Prostate gland (tissue), 2 donors: ENCODE measurements at places on chromosomes 13 and 19.

GRCh38 chr13:26971990-26972887, 199.4 kb downstream of the USP12 start:
- DNase-seq: no peak

DNA sequence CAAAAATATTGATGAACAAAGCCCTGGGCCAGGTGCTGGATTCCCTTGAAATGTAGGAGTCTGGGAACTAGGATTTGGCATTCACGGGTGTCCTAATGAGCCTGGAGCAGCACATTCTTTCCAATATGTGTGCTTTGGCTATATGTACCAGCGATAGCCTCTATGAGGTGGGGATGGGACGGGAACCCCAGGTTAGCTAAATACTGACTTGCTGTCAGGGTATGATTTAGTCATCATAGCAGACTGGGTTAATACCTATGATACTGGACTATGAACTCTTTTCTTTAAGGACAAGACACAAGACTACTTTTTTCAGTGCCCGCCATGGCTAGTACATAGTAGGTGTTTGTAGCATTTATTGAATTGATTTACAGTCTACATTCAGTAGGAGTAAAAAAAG, 152.7 kb downstream of the KCNRG start:
- DNase-seq: no peak

DNA sequence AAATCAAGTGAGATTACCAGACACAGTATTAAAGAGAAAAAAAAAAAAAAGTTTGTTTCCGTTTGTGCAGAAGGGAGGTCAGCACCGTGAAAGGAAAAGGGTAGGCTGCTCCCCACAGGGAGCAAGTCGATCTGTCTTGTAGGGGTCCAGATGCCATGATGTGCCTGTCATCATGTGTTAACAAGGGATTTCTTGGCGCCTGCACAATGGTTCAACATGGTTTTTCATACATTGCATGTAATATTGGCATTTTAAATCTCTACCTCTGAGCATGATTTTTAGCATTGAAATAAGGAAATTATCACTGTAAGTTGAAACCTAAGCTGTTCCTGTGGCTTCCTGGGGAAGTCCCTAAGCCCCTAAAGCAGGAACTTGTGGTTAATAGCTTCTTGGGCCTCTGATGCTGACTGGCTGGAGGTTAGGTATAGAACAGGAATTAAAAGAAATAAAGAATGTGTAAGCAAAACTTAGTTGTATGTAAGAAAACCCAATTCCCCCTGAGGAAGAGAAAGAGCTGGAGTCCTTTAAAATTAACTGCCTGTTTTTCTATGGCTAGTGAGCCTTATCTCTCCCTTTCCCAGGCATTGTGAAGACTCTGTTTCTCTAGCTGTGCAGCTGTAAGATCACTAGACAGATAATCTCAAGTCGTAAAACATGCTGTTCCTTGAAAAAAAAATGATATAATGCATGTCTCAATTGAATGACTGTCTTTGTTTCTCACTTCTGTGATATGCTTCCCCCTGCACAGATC, 7.4 kb upstream of the FCGBP start:
- no peak for DNase-seq

- DNase-seq: no peak
Measured at GRCh38 chr13:101398920-101399319, 17.4 kb downstream of the NALCN start.

DNA sequence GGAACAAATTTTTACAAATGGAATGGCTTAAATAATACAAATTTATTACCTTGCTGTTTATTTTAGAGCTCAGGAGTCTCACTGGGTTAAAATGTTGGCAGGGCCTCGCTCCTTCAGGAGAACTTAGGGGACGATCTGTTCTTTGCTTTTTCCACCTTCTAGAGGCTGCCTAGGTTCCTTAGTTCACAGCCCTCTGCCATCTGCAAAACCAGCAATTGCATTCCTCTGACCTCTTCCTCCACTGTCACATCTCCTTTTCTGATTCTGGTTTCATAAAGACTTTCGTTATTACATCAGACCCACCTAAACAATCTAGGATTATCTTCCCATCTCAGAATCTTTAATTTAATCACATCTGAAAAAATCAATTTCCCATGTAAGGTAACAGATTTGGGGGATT, 249.6 kb upstream of the SPRY2 start:
- DNase-seq: no peak

- DNase-seq: no peak
Measured at GRCh38 chr19:2933490-2933910, 11.3 kb downstream of the ZNF77 start.

GRCh38 chr13:60969656-60970055, 446.0 kb downstream of the PCDH20 start:
- no peak for DNase-seq

DNA sequence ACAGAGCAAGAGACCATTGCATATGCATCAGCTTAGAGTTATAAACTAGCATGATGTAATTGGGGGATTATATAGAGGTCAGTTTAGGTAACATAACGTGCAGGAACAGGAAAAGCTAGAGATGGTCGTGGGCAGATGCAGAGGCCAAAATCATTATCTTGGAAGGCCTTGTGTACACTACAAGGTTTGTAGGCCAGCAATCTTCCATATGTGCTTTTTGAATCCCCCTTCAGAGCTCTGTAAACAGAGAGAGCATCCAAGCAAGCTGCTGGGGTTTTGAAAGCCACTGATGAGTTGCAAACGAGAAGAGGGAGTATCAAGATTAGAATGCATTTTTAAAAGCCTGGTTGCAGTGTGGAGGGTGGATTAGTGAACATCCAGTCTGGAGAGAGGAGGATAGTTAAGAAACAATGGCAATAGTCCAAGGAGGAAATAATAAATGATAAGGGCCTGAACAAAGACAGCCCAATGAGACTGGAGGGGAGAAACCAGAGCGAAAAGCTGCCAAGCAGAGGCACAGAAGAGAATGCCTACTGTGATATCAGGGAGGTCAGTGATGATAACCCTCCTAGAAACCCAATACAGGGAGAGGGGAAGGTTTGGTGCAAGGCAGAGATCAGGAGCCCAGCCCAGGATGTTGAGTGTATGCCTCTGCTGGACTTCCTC, 109.6 kb downstream of the ZAR1L start:
- no peak for DNase-seq

GRCh38 chr13:46621792-46622629, 69.0 kb downstream of the LRCH1 start:
- no peak for DNase-seq

DNA sequence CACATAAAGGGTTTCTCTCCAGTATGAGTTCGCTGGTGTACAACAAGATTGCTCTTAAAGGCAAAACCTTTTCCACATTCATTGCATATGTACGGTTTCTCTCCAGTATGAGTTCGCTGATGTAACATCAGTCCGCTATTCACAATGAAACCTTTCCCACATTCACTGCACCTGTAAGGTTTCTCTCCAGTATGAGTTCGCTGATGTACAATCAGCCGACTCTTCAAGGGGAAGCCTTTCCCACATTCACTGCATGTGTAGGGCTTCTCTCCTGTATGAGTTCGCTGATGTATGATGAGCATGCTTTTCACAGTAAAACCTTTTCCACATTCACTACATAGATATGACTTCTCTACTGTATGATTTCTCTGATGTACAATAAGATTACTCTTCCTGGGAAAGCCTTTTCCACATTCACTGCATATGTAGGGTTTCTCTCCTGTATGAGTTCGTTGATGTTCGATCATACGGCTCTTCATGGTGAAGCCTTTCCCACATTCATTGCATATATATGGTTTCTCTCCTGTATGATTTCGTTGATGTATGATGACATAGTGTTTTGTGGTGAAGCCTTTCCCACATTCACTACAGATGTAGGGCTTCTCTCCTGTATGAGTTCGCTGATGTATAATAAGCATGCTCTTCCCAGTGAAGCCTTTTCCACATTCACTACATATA, 6.0 kb upstream of the ZNF614 start:
- DNase-seq: no peak
